ENCODE measurements at places on chromosomes 7 and 10.
A peak's percentile ranks its signal among the peaks of the same experiment; 100 is the strongest.

DNA sequence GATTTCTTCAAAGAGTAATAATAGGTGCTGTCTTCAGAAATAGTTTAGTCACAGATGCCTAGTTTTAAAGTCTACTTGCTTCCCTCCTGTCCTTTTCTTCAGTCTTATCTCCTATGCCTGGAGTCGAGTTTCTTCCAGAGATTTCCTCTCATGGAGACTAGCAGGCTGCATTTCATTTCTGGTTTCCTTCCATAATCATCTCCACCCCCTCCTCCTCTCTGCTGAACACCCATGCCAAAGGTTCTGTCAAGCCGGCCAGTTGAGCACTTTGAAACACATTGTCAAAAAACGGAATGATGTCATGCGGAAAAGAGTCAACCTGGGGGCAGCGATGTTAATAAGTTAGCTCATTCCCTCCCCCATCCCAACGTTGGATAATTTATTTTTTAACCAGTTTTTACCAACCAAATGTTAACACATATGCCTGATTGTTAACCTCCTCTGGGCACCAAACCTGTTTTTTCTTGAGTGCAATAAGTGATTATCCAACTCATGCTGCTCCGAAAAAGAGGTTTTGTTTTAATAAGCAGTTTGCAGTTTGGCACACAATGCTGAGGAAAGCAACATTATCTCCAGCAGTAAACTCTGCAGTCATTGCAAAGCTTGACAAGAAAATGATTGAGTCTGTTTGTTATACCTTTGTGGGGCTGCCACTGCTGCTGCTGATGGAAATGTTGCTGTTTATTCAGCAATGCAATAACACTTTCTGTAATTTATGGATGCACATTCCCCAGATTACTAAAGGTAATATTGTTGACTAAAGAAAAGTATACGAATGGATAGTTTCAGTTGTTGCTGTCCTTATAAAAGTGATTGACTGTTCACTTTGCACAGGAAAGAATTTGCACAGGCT lies 161.6 kb downstream of the LRMDA start:
- DNase-seq: no peak

- DNase-seq: peak; percentile 63
Measured at GRCh38 chr7:101602484-101603241, 26.4 kb downstream of the MYL10 start.

- DNase-seq: no peak
Measured at GRCh38 chr7:143289421-143289820, 1.3 kb downstream of the CASP2 start.

DNA sequence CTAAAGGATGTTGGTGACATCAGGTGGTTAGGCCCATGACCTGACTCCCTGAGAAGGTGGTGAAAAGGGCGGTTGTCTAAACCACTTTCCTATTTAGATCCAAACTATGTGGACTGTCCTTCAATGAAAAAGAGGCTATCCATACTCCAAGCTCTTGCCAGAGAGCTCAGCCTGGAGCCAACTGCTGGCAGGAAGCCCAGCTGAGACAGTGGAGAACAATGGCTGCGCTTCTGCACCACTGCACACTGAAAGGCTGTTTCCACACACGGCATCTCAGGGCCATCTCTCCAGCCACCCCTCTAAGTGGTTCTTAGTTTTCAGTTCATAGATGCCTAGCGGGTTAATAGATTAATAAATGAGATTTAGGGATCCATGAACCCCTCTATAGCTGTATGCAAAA lies 488.8 kb upstream of the ZMIZ1 start:
- no peak for DNase-seq

DNA sequence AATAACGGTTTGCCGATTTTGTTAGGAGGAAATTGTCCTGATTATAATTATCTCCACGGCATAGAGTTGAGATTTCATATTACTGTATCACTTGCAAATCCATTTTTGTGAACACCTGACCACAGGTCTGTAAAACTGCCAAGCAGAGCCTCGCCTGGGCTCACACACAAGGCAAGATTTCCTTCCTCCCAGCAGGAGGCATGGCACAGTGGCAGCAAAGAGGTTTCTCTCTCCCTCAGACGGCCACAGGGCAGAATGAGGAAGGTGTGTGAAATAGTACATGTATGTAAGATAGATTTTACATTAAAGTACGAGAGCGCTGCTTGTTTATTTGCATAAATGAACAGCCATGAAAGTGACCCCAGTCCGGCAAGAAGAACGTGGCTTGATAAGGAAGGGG lies 130.1 kb downstream of the CELF2 start:
- DNase-seq: no peak

GRCh38 chr7:38858259-38858884 lies 50.6 kb downstream of the VPS41 start:
- DNase-seq: peak; percentile 32

- DNase-seq: no peak
Measured at GRCh38 chr7:26071622-26072456, 80.2 kb upstream of the NFE2L3 start.

GRCh38 chr10:29980084-29980483 lies 79.3 kb downstream of the JCAD start:
- no peak for DNase-seq

GRCh38 chr7:114931656-114932011 lies 9.7 kb downstream of the MDFIC start:
- DNase-seq: no peak

DNA sequence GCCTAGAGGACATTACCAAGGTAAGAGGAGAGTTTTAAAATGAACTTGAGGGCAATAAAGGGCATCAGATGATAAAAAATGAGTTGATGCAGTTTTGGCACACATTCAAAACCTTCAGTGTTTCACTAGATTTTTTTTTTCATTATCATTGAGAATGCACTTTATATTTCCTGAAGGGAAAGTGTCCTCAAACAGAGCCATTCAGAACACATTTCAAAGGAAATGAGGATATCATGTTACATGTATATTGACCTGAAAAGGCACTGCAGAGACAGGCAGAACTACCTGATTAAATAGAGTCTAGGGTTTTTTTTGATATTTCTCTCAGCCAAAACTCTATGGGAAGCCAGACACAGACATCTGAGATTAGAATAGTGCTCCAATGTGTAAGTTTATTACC lies 454.0 kb downstream of the NEBL start:
- DNase-seq: no peak

Data from fibroblast of skin of right quadriceps (primary cell).